ENCODE measurements at places on chromosomes 3 and 15.

DNA sequence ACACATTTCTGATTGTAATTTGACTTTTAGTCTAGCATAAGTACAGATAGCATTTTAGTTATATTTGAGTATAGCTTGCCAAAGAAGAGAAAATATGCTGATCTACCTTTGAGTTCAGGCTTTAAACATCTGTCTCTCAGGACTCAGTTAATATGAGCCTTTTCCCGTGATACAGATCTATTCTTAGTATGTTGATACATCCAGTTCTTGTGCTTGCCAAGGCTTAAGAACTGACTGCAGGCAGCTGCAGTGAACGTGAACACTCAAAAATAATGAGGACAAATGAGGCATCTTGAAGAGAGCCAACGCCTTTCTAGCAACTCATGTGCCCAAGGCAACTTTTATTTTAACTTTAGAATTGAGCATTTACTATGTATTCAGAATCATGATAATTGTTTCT lies 325.5 kb downstream of the SI start:
- DNase-seq: no peak

GRCh38 chr3:193906849-193907410 lies 229.0 kb upstream of the HES1 start:
- DNase-seq: no peak

DNA sequence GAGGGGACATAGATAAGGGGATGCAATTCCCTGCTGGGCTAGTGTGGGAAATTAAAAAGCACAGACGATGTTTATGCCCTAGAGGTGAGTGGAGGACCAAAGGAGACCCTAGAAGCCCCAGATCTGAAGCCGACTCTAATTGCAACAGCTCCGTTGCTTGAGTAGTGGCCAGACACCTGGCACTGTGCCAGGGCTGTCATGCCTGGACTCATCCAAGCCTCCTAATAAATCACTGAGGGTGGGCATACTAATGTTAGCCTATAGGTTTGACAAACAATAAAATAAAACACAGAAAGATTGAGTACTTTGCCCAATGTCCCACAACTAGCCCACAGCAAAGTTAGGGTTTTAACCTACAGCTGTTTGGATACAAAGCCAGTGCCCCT lies 25.4 kb upstream of the MRPS22 start:
- DNase-seq: no peak

DNA sequence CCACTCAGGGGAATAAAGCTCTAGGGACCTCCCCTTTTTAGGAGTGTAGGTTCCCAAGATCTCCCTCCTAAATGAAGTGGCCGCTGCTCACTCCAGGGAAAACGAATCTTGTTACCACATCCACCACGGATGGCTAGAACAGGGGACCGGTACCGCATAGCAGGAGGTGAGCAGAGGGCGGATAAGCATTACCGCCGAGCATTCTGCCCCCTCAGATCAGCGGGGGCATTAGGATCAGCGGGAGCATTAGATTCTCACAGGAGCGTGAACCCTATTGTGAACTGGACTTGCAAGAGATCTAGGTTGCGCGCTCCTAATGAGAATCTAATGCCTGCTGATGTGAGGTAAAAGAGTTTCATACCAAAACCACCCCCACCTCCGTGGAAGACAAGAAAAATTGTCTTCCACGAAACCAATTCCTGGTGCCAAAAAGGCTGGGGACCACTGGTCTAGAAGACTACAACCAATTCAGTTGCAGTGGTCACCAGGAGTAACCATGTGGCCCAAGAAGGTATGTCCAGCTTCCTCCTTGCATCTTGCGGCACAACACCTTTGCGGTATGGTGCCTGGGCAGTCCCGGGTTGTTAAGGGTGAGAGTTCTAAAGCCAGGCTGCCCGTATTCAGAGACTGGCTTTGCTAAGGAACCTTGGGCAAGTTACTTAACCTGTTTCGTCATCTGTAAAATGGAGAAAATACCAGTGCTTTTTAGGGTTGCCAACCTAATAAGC lies 1.1 kb upstream of the SS18L2 start:
- no peak for DNase-seq

GRCh38 chr3:32436816-32437189 lies 45.1 kb downstream of the CMTM7 start:
- no peak for DNase-seq

GRCh38 chr3:47661121-47661752 lies 82.6 kb upstream of the CSPG5 start:
- DNase-seq: no peak

GRCh38 chr3:42509111-42509510 lies 6.7 kb downstream of the VIPR1 start:
- no peak for DNase-seq

- DNase-seq: no peak
Observed at GRCh38 chr3:48286308-48286707, 45.4 kb downstream of the ZNF589 start.

DNA sequence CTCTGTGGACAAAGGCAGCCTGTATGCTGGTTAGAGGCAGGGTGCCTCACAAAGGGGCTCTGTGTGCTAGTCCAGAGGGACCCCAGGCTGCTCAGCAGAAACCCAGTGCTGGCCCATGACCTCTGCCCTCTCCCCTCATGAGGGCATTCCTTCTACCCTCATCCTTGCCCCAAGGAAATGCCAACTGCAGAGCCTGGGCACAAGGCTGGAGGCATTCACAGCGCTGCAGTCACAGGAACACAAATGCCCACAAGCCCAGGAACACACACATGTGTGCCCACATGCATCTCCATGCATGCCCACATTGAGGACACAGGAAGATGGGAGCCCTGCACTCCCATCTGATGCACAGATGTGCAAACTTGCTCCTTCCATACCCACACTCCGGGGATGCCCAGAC lies 3.8 kb downstream of the INKA1 start:
- DNase-seq: no peak

GRCh38 chr3:33437556-33438283 lies 2.5 kb downstream of the UBP1 start:
- DNase-seq: no peak

- no peak for DNase-seq
Observed at GRCh38 chr15:85412066-85412465, 31.7 kb downstream of the AKAP13 start.

- DNase-seq: no peak
Observed at GRCh38 chr3:143831994-143832393, 16.3 kb downstream of the SLC9A9 start.

- DNase-seq: no peak
Observed at GRCh38 chr3:193948459-193948858, 187.5 kb upstream of the HES1 start.

GRCh38 chr3:172746475-172746874 lies 4.1 kb upstream of the ECT2 start:
- DNase-seq: no peak

DNA sequence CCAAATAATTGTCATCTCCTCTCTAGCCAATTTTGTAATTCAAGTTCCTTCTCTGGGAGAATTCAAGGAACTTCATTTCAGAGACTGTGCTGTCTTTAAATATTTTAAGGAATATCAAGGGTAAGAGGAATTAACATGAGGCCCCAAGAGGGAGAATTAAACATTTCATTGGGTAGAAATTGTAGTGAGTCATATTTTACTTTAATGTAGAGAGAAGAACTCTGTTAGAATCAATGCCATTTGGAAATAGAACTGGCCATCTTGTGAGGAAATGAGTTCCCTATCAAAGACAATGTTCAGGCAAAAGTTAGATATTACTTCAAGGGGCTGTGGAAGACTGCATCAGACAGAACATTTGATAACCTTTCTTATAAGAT lies 43.5 kb upstream of the TP63 start:
- no peak for DNase-seq

DNA sequence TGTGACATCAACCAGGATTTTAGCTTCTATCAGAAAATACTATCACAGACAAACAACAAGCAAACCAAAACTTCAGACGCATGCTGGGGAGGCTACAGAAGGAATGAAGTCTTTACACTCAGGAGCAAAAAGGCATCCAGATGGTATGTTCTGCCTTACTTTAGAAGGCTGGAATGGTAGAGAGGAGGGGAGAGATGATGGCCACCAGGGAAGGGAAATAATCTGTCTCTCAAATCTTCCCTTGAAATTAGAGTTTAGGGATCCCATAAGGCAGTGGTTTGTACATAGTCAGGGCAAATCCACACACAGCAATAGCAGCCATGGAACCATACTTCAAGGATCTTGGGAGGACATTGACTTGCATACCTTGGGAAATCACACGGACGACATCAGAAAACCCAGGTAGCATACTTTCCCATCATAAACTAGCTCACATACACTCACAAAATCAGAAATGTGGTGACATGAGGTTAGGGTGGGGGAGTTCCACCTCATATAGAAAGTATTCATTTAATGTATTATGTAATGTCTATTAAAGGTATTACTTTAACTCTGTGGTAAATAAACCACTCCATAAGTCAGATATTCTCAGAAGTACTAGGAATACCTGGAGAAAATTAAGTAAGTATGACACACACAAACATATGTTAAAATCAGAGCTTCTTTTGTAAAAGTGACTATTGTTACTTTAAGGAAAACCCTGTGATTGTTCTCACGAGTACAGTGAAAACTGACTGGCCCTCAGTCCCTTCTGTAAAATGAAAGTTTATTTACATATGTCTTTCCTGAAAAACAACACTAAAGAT lies 9.4 kb downstream of the BTLA start:
- DNase-seq: no peak

GRCh38 chr15:91917686-91918360 lies 64.3 kb downstream of the SLCO3A1 start:
- no peak for DNase-seq

DNA sequence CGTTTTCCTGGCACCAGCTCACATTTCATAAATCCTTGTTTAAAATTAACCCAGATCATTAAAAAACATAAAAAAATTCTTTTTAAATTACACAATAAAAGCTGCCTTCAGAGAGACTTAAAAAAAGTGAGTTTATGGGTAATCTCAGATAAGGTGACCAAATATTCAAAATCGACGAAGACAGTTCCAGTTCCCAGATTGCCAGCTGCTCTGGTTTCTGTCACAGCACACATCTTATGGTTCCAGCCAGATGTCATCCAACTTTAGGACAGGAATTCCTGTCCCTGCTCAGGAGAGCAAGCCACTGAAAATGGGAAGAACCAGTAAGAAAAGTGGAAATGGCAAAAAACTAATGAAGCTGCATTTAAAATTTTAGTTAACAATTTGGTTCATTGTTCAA lies 15.8 kb upstream of the ZNF770 start:
- no peak for DNase-seq

DNA sequence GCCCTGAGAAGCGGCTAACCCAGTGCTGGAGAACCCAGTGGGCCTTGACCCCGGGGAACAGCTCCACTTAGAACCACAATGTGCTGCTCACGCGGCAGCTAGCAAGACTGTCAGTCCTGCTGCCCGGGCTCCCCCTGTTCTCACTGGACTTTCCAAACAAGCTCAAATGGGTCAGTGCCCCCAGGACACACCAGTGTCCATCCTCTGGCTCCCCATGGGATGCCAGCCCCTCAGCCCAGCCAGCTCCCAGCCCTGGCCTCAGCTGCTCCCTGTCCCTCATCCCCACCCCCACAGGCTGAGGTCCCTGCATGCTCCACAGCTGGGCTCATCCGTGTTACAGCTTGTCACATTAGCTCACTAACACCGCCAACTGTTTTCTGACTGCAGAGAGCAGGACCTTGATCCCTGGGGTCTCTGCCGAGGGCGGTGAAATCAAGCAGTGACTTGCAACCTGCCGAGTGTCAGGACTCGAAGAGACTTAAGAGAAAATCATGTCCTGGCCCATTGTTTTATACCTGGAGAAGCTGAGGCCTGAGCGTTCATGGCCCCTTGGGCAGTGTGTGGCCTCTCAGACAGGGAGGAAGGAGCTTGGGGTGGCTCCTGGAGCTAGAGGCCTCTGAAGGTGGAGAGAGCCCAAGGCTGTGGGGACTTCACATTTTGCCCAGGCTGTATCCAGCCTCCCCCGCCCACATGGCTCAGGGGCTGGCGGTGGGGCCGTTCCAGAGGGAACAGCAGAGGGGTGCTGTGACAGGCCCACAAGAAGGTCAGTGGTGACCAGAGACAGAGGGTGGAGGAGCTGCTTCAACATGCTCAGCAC lies 157.5 kb downstream of the MEGF11 start:
- DNase-seq: no peak

DNA sequence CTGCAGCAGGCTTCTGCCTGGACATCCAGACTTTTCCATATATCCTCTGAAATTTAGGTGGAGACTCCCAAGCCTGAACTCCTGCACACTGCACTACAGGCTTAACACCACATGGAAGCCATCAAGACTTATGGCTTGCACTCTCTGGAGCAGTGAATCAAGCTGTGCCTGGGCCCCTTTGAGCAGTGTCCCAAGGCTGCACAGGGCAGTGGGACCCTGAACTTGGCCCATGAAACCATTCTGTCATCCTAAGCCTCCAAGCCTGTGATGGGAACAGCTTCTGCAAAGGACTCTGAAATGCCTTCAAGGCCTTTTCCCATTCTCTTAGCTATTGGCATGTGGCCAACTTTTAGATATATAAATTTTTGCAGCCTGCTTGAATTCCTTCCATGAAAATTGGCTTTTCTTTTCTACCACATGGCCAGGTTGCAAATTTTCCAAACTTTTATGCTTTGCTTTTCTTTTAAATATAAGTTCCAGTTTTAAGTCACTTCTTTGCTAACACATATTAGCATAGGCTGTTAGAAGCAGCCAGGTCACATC lies 257.8 kb upstream of the DCBLD2 start:
- DNase-seq: no peak

DNA sequence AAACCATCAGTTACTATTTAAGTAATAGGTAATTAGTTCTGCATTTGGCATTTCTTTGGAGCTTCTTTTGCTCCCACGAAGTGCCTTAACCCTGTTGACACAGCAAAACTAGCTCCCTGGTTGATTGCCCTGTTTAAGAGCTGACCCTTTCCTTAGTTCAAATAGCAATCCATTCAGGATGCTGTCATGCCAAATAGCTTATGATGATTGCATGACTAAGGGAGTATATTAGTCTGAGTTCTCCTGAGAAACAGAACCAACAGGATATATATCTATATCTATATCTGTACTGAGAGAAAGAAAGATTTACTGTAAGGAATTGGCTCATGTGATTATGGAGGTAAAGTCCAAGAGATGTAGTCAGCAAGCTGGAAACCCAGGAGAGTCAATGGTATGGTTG lies 50.3 kb upstream of the SPRED1 start:
- no peak for DNase-seq

DNA sequence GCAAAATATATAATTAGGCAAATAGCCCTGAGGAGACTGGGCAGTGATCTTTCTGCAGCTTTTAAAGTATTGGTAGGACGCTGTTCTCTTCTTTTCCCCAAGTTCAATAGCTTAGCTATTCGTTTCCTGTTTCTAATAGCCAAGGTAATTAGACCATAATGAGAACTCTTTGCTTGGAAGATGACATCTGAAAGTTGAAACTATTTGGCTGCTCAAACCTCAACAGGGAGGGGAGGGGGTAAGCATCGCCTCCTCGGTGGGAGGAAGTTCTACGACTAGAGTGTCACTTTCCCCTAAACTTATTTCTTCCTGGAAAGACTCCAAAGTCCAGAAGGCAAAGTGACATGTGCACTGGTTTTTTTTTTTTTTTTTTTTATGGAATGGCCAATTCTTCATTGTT lies 22.8 kb upstream of the ALDH1A3 start:
- DNase-seq: no peak

All from omental fat pad (tissue), 4 donors.